ENCODE measurements at places on chromosomes 13 and 19.

- no peak for DNase-seq
Observed at GRCh38 chr13:99288089-99288488, 19.1 kb downstream of the GPR183 start.

DNA sequence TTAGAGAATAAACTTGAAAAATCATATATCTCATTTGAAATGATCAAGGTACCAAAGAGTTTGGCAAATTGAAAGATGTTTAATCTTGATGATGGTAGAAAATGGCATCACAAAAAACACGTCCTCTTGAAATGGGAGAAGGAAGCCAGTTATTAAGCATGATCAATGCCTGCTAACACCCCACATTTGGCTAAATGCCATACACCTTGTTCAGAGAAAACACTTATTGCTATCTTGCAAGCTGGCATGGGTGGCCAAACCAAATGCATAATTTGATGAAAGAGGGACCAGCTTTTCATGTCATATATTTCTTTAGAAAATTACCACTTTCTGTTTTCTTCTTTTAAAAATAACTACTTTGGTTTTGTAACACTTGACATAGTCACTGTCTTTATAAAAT, 141.3 kb downstream of the ZAR1L start:
- DNase-seq = no peak

DNA sequence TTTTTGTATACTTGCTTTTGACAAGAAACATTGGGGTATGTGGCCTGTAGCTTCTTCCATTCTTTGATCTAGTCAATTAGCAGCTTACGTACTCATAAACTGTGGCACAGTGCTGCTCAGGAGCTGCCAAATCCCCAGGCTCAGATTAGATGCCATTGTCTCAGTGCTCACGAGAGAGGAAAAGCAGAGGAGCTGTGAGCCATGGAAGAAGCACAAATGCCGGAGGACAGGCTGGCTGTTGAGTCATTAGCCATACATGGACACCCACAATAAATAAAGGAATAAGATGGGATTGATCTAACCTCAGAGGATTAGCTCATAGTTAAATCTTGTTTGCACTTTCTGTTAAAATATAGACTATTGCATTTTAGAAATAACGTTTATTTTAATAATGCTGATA, 121.7 kb downstream of the POSTN start:
- DNase-seq = no peak

- DNase-seq = no peak
Observed at GRCh38 chr19:49400029-49400428, 12.0 kb downstream of the KASH5 start.

DNA sequence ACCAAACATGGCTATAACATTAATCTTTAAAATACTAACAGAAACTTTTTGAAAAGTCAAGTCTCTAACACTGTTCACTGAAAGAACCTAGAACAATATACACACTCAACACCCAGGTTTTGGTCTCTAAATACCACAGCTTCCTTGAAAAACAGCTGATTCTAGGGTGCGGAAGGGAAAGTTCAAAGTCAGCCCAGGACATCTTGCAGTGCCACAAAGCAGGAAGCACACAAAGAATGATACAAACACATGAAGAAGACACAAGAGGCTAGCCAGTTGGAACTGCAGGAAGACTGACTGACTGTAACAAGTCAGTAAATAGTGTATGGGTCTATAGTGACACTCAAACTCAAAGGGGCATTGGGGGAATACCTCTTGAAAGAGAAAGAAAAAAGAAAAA, 4.6 kb downstream of the DEDD2 start:
- no peak for DNase-seq

DNA sequence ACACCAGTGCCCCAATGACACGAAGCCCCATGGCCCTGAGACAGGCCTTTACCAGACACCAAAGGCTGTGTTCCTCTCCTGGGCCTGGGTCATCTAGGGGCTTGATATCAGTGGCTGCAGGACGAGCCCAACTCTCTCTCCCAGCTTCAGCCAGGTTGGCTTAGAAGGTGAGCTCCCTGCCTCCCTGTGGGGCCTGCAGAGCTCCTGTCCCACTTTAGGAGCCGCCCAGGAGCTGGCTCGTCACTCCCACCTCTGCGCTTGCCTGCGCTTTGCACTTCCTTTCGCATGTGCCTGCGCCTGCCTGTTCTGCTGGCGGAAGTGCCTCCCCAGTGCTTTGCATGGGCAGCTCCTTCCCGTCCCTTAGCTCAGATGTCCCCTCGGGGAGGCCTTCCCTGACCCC, 4.9 kb downstream of the CALM3 start:
- DNase-seq = no peak

GRCh38 chr19:38079926-38080380, 144.1 kb downstream of the DPF1 start:
- no peak for DNase-seq

- no peak for DNase-seq
Observed at GRCh38 chr13:26021516-26021915, 30.3 kb downstream of the SHISA2 start.

DNA sequence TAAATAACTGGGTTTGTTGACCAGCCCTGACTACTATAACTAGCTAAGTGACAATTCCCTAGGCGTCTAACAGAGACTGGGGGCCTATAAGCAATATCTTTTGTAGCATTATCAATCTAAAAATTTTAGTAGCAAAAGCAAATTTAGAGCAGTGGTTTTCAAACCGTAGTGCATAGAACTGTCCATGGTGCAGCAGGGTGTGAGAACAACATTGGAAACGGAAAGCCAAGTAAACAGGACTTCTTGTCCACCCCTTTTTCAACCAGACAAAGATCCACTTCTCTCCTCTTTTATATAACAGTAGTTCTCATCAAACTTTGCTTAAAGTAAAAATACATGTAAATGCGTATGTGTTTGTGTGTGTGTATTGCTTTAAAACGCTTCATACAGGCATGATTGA, 1099.1 kb upstream of the ATXN8OS start:
- no peak for DNase-seq

DNA sequence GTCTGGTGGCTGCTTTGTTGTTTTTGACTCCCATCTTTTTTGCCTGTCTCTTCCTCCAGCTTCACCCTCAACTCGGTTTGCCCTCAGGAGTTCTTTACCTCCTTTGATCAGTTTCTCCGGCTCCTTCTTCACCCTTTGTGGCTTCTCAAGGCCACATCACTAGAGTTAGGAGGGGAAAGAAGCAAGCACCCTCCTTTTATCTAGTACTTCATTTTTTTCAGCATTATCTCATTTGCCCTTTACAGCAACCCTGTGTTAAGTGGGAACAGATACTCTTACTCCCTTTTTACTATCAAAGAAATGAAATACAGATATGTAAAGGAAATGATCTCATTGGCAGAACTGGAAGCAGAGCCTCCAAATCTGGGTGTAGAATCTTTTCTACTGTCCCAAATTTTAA, 26.9 kb downstream of the RAP2A start:
- no peak for DNase-seq

GRCh38 chr13:83450591-83450990, 431.7 kb downstream of the SLITRK1 start:
- no peak for DNase-seq

DNA sequence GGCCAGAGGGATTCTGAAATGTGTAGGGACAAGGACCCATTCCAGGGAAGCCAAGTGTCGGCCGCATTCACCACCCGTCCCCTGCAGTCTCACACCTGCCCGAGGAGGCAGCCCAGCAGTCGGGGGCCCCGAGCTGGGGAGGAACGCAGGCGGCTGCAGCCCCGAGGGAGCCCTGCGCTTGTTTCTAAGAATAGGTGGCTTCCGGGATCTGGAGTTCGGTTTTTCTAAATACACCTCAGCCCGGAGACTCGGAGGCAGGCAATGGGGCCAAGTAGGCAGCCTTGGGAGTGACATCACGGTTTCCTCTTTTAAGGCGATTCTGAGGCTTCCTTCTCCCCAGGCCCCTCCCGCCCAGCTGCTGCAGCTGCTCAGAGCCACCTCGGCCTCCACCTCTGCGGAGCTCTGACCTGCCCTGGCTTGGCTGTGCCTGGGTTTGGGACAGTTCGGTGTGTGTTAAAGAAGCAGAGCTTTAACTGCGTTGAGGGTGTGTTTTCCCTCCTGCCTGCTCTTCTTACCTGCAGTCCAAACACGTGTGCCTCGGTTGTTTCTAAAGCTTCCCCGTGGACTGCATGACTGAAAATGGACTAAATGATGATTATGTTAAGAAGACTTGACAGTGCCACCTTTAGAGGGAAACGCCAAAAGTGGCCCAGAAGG, 80.5 kb downstream of the COL4A2 start:
- no peak for DNase-seq

- no peak for DNase-seq
Observed at GRCh38 chr13:50129706-50130122, 114.5 kb downstream of the KCNRG start.

- no peak for DNase-seq
Observed at GRCh38 chr13:97068151-97068550, 73.9 kb upstream of the OXGR1 start.

GRCh38 chr13:51698352-51698751, 105.6 kb downstream of the DHRS12 start:
- no peak for DNase-seq

DNA sequence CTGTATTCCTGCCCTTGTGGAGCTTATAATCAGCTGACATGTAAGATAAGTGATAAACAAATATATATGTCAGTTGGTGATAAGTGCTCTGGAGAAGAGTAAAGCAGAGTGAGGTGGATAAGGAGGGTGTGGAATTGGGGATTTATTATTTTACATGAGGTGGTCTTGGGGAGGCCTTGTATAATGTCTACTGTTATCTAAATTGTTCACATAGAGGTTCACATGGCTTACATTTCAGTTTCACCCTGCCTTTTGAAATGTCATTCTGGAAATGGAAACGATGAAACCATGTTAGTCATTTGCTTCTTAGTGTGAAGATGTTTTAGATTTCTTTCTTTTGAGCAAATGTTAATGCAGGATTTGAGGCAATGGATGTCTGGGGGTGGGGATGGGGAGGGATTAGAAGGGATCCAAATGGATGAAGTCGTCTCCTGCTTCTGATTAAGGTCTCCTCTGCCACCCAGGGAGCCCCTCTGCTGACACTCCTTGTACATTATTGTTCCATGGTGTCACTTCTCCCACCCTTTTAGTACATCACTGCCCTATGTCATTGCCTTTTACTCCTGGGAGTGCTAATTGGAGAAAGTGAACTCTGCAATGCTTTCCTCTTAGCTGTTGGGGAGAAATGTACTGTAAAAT, 14.0 kb downstream of the B3GLCT start:
- DNase-seq = no peak

Measured in stimulated activated CD8-positive, alpha-beta memory T cell treated with anti-CD3 and anti-CD28 coated beads, Interleukin-7, amount 100 ng/mL, for 4 hours (primary cell).